Glomerular endothelial cell (primary cell): ENCODE measurements at places on chromosomes 4 and X. TPM values are rescaled to one million over a fixed set of nuclear protein-coding genes. Genes with fewer than 3 reads are reported as not detected.

Gene HSD17B13
- total RNA-seq, result not detected in 2 replicates

Gene CXCL8
- total RNA-seq, result 322 and 354 TPM in 2 replicates

Gene TLR2
- total RNA-seq, result 5.8 and 8.8 TPM in 2 replicates

- no peak for DNase-seq
Observed at GRCh38 chr4:152581536-152582160, 45.8 kb upstream of the FBXW7 start.

DNA sequence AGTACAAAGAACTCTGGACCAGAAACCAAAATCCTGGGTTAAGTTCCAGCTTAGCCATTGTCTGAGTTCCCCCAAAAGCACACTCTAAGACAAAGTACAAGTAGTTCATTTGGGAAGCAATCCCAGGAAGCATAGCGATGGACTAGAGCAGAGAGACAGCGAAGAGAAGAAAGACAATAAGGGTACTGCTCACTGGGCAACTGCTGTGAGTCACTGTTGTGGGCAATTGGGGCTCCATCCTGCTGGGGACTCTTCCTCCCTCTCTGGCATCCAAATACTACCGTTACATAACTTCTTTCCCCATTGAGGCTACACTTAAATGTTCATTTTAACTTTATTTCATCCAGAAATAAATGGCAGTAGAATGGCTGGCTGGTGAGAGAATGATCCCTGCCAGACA is 14.1 kb downstream of the SRPX start:
- DNase-seq, result no peak

- DNase-seq, result no peak
Observed at GRCh38 chrX:49064303-49064702, 5.5 kb downstream of the CCDC120 start.
